ENCODE measurements at places on chromosomes 12 and 14.

GRCh38 chr12:129570796-129571400 is 332.9 kb downstream of the TMEM132D start:
- no peak for DNase-seq

DNA sequence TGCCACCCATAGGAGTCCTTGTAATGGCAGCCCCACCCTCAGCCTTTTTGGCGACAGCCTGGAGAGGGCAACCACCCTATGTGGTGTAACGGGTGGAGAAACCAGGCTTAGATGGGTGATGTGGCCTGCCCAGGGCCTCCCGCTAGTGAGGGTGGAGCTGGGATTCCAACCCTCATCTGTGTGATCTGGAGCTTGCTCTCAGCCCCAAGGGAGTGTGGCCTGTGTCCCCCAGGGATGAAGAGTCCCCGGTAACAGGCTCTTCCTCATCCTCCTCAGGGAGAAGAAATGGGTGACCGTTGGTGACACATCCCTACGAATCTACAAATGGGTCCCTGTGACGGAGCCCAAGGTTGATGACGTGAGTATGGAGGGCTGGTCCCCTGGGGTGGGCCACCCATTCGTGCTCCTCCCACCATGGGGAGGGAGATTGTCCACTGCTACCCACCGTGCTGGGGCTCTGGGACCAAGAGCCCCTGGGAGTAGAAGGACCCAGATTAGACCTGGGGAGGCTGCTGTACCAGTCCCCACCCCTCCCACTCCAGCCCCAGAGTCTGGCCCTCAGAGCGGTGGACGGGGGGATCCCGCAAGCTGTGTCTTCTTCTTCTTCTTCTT is 8.8 kb downstream of the BCL7A start:
- DNase-seq, result no peak

DNA sequence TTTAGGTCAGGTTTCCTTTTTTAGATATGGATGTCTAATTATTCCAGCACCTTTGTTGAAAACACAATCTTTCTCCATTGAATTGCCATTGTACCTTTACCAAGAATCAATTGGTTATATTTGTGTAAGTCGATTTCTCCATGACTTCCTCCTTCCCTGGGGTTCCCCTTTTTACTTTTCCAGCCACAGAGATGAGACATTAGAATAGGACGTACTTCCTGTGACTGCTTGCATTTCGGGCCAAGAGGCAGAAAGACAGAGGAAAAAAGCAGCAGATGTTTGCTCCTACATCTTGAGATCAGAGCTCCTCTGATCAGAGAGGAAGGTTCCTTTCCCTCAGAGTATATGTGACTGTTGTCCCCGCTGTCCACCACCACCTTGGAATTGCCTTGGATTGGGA is 453.7 kb upstream of the RGS6 start:
- no peak for DNase-seq

DNA sequence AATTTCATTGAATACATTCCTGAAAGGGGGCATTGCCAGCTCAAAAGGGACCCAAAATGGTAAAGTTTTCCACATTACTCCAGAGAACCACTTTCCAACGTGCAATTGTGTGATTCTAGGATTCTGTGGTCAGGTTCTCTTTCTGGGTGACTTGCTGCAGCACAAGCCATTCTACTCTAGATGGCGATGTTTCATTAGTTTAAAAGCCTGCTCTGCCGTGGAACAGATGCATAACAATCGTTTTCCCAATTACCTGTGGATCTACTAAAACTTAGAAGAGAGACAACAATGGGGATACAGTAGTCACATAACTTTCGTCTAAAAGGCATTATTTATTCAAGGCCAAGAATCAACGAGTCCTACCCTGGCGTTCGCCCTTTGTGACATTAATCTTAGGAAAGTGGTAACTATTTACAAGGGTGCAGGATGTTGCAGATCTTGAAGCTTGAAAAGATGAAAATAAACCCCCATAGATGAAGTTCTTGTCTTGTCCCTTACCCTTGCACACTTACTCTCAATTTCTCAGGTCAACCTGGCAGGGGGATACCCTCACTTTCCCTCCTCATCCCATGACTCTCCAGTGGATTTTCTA is 400.9 kb downstream of the SNAPC1 start:
- no peak for DNase-seq

DNA sequence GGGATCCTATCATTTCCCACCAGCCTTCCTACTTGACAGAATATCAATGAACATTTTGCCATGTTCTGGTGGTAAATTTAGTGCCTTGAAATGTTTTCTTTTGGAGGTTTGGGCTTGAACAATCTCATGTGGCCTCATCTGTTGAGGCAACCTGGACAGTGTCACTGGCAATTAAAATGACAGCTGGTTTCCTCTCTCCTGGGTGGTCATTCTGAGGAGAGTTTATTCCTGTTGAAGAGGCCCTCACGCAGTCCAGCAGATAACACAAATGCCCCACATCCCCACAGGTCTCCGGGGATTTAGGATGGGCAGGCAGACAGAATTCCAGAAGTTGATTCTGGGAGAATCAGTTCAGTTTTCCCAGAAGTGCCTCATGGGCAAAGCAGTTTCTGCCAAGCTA is 41.9 kb downstream of the MMAB start:
- no peak for DNase-seq

DNA sequence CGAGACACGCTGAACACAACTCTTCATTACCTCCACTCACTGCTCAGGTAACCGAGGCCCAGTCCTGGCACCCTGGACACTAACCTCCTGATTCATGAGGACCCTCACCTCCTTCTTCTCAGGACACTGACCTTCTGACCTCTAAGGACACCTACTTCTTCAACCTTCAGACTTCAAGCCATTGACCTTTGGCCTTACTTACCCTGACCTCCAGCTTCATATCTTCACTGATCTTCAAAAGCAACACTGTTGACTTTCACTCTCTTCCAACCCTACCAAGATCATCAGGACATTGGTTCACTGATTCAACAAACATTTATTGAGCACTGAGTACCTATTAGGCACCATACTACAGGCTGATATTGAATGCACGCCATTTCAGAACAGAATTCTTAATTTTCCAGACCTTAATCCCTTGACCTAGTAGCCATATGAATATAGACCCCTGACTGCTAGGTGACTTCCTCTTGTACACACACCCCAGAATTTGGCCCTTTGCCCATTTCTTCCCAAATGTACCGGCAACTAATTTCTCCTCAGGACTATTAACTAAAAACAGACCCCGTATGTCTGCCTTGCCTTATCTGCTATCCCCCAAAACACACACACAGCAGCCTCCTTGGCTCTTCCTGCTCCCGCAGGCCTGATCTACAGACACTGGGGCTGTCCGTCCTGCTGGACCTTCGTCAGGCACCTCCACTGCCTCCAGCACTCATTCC is 5.8 kb downstream of the ARHGEF40 start:
- DNase-seq, result no peak

DNA sequence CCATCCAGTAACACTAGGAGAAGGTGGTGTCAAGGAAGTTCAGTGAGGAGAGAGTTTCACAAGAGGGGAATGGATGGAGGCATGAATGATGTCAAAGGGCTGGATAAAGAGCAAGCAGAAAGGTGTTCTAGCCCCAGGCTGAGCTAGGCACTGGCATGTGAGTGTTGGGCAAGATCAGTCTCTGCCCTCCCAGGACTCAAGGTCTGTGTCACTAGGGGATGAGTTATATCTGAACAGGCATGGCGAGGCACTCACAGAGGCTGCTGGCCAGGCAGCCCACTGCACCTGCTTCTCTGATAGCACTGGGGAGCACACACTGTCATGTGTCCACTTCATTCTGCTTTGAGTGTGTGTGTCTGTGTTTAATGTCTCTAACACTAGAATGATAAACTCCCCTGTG is 903.8 kb downstream of the BCL11B start:
- no peak for DNase-seq

GRCh38 chr12:32332446-32332845 is 66.9 kb upstream of the FGD4 start:
- no peak for DNase-seq

- DNase-seq, result no peak
These were observed 244.0 kb downstream of the SNAPC1 start for GRCh38 chr14:62006116-62006731.

- no peak for DNase-seq
These were observed 146.8 kb upstream of the RASSF8 start for GRCh38 chr12:25811656-25812126.

GRCh38 chr14:67517083-67517482 is 16.0 kb upstream of the PLEKHH1 start:
- no peak for DNase-seq

- DNase-seq, result no peak
These were observed 38.4 kb upstream of the FOXN3 start for GRCh38 chr14:89455412-89455811.
